ENCODE measurements at places on chromosomes 1 and 21.

- no peak for DNase-seq
These were observed 64.6 kb downstream of the TRIM11 start for GRCh38 chr1:228341814-228342626.

- no peak for DNase-seq
These were observed 12.7 kb downstream of the HNRNPU start for GRCh38 chr1:244851546-244852231.

- no peak for DNase-seq
These were observed 1.6 kb downstream of the TP53BP2 start for GRCh38 chr1:223843934-223844786.

GRCh38 chr1:84107955-84108354 is 36.1 kb upstream of the PRKACB start:
- DNase-seq = no peak

- DNase-seq = no peak
These were observed 21.8 kb upstream of the COL18A1 start for GRCh38 chr21:45383111-45383614.

- DNase-seq = no peak
These were observed 386.5 kb upstream of the BRINP3 start for GRCh38 chr1:190864013-190864641.

DNA sequence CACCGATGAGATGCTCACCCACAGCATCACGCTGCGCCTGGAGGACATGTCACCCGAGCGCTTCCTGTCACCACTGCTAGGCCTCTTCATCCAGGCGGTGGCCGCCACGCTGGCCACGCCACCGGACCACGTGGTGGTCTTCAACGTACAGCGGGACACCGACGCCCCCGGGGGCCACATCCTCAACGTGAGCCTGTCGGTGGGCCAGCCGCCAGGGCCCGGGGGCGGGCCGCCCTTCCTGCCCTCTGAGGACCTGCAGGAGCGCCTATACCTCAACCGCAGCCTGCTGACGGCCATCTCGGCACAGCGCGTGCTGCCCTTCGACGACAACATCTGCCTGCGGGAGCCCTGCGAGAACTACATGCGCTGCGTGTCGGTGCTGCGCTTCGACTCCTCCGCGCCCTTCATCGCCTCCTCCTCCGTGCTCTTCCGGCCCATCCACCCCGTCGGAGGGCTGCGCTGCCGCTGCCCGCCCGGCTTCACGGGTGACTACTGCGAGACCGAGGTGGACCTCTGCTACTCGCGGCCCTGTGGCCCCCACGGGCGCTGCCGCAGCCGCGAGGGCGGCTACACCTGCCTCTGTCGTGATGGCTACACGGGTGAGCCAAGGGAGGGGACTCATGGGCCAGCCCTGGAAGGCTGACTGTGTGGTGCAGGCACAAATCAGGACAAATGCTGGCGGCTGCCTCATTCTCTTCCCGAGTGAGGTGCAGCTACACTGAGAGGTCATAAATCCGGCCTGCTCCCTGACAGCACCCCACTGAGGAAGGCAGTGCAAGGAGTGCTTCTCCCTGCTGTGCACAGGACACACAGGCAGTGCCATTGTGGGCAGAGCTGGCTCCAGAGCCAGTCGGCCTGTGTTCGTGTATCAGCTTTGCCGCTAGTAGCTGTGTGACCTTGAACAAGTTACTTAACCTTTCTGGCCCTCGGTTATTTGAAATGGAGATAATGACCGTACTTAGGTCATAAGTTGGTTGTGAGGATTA is 9.4 kb downstream of the CELSR2 start:
- no peak for DNase-seq

DNA sequence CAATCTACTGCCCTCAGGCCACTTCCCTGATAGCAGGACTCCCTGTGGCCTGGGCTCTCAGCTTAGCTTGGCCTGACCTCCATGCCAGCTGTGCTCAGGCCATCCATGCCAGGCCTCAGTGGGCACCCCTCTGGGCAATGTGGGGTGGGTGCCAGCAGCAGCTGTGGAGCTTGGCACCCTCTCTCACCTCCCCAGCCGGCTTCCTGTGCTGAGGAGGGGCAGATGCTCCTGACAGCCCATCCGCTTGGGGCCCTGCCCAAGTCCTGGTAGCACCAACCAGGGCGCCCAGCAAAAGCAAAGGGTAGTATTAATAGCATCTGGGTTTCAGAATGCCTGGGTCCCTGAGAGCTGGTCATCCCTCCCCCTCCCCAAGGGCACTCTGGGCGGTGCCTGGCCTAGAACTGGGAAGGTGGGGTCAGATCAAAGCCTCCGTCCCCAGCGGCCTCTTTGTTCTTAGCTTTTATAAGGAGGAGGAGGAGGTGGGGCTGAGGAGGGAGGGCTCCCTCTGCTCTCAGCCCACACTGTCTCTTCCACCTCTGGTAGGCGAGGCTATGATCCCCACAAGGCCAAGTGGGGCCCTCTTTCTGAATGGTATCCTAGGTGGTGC is 6.1 kb downstream of the EFNA4 start:
- no peak for DNase-seq

GRCh38 chr21:43911015-43911934 is 46.3 kb downstream of the AGPAT3 start:
- no peak for DNase-seq

DNA sequence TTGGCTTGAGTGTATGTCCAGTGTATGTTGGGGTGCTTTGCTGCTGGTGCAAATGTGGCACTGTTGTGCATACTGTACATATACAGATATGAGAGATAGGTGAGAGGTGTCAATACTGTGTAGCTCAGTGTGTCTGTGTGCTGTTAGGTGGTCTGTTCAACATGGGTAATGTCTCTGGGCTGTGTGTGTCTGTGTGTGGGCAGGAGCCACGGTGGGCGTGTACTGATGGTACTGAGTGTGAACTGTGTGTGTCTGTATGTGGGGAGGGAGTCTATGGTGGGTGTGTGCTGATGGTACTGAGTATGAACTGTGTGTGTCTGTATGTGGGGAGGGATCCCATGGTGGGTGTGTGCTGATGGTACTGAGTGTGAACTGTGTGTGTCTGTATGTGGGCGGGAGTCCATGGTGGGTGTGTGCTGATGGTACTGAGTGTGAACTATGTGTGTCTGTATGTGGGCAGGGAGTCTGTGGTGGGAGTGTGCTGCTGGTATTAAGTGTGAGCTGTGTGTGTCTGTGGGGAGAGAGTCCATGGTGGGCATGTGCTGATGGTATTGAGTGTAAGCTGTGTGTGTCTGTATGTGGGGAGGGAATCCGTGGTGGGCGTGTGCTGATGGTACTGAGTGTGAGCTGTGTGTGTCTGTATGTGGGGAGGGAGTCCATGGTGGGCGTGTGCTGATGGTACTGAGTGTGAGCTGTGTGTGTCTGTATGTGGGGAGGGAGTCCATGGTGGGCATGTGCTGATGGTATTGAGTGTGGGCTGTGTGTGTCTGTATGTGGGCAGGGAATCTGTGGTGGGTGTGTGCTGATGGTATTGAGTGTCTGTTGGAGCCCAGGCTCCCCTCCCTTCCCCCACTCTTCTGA is 32.2 kb upstream of the FOXO6 start:
- no peak for DNase-seq

- peak; percentile 13 for DNase-seq
These were observed 696 bp downstream of the EBNA1BP2 start for GRCh38 chr1:43171312-43171875.

DNA sequence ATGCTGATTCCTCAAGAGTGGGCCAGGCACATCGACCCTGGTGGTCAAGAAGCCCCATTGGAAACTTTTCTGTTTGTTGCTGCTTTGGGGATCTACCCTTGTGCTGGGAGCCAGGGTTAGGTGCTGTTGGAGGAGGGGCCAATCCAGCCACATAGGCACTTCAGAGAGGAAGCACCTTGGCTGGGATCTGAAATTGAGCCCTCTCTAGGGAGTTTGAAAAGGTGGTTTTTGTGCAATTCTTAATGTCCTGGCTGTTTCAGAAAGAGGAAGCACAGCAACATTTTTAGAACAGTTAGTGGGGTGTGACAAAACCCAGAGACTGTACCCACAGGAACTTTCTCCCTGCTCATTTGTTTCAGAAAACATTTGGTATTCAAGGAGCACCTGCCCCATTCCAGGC is 17.2 kb upstream of the BEND5 start:
- DNase-seq = no peak

- DNase-seq = no peak
These were observed 53.4 kb upstream of the RGS18 start for GRCh38 chr1:192104852-192105251.

DNA sequence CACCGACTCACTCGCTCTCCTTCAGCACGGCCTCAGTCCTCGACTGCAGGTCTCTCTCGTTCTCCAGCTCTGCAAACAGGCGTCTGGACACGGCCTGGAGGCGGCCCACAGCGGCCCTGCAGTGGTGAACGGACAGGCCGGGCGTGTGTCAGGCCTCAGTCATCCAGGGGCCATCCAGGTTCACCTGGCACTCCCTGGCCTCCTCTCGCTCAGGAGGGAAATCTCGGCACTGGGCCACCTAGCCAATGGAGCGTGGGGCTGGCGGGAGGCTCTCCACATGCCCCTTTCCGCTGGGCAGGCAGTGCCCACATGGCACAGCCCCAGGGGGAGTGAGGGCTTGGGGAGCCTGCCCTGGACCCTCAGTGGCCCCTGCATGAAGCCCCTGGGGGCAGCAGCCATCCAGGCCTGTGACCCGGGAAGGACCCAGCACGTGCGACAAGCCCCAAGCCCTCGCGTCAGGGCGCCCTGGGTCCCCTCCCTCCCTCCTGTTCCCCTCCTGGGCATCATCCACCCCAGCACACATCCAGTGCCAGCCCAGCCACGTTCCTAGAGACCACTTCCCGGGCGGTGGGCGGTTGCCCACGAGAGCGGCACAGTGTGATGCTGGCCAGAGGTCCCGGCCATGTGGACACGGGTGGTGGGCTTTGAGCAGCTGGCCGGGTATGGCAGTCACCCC is 18.1 kb downstream of the CFAP74 start:
- no peak for DNase-seq

- no peak for DNase-seq
These were observed 25.3 kb downstream of the USP25 start for GRCh38 chr21:15755125-15755524.

- no peak for DNase-seq
These were observed 52.6 kb downstream of the RUNX1 start for GRCh38 chr21:34996304-34997101.

- DNase-seq = no peak
These were observed 216.0 kb downstream of the SMYD3 start for GRCh38 chr1:246291127-246291526.

GRCh38 chr1:155192346-155193274 is 15.1 kb downstream of the THBS3 start:
- DNase-seq = no peak

- DNase-seq = no peak
These were observed 9.1 kb downstream of the ADAMTSL4 start for GRCh38 chr1:150558303-150558704.

DNA sequence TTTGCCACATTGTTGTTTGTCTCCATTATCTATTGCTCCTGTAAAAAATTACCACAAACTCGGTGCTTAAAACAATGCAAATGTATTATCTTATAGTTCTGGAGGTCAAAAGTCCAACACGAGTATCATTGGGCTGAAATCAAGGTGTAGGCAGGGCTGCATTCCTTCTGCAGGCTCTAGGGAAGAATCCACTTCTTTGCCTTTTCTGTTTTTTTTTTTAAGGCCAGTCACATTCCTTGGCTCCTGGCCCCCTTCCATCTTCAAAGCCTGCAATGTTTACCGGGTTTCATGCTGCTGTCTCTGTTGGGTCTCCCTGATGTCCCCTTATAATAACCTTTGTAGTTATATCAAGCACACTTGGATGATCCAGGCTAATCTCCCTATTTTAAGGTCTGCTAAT is 212.7 kb downstream of the PTBP2 start:
- DNase-seq = no peak

DNA sequence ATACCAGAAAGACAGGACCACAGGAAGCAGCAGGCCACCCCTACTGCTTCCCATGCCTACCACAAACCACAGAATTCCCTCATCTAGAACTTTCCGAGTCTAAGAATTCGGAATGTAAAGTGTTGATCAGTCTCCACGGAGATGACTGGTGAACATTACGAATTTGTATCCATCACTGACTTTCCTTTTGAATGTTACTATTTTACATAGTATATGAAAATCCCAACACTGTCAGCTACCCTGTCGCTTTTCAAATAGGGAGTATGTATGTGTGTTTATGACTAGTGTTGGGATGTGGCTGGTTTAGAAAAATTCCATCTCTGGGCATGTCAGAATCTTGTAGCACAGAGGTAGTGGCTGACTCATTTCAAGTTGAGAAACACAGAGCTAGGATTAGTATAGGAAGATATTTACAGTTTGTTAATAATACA is 118.2 kb downstream of the COQ8A start:
- DNase-seq = peak; percentile 53

DNA sequence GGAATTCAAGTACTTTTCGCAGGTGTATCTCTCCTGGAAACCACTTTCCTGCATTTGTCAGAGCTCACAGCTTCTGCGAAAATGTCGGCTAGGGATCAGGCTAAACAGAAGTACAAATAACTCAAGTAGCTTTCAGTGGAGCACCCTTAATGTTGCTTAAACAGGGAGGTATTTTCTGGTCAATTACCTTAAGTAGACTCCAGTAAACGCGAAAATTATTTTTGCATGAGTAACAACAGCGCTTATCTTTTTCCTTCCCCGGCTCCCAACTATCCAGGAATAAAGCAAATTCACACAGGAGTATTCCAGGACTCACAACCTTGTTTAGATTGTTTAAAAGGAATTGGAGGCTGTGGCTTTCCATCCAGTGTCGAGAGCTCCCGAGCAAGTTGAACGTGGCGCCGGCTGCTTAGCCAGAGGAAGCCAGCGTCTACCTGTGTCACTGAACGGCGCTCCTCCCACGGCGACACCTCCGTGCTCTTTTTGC is 7.3 kb upstream of the SIM2 start:
- DNase-seq = no peak

DNA sequence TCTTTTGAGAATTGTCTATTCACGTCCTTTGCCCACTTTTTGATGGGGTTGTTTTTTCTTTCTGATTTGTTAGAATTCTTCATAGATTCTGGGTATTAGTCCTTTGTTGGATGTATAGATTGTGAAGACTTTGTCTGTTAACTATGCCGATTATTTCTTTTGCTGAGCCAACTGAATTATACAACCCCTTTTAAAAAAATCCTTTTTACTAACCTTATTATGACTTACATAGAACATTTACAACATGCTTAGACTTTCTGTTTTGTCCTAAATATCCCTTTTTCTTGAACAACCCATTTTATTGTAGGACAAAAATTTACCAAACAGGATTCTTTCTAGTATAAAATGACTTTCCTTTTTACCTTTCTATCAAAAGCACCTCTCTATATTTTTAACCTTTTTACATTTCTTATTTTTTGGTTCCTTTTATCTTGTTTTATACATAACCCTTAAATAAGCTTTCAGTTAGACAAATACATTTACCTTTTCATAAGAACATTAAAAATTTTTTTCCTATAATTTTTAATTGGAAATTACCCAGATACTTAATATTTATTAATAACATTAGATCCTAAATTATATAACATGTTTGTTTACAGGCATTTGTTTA is 70.4 kb upstream of the TTLL7 start:
- no peak for DNase-seq

DNA sequence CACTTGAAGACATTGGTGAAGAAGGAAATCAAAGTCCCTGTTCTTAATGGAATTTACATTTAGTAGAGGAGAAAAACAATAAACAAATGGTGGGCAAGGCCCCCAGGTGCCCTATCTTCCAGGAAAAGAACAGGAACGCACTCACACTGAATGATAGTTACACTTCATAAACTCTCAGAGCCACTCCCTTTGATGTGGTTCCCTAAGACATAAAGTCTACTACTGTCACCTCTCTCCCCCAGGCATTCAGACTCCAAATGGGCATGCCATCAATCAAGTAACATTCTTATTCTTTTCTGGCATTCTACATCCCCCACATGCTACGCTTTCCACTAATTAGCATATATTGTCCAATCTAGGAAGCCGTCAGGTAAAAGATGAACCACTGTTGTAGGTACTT is 36.6 kb upstream of the PIGC start:
- DNase-seq = no peak
